ENCODE measurements at places on chromosomes 5 and 9. TPM values are rescaled to one million over a fixed set of nuclear protein-coding genes. Genes with fewer than 3 reads are reported as not detected.

Gene GABRB2
- not detected for total RNA-seq

Gene CCL28
- total RNA-seq = 0.03 TPM

Gene FOXD4
- total RNA-seq = 0.23 TPM

Gene PCDHGA10
- 0.03 TPM for total RNA-seq

Gene PCDHB10
- total RNA-seq = 0.03 TPM

Gene SPINK6
- total RNA-seq = 0.45 TPM

Gene NOL6
- total RNA-seq = 72.1 TPM

Gene CLIC3
- 2.3 TPM for total RNA-seq

Measured in A549 treated with Hydrocortisone at 1 μM for 4 hours (cell line).